NCI-H526 (cell line): ENCODE measurements at places on chromosomes 1 and 21.
A peak's percentile ranks its signal among the peaks of the same experiment; 100 is the strongest.

- no peak for DNase-seq
Measured at GRCh38 chr1:162302306-162303003, 74.2 kb downstream of the SPATA46 start.

- DNase-seq, result no peak
Measured at GRCh38 chr1:48556186-48556850, 84.3 kb upstream of the SPATA6 start.

DNA sequence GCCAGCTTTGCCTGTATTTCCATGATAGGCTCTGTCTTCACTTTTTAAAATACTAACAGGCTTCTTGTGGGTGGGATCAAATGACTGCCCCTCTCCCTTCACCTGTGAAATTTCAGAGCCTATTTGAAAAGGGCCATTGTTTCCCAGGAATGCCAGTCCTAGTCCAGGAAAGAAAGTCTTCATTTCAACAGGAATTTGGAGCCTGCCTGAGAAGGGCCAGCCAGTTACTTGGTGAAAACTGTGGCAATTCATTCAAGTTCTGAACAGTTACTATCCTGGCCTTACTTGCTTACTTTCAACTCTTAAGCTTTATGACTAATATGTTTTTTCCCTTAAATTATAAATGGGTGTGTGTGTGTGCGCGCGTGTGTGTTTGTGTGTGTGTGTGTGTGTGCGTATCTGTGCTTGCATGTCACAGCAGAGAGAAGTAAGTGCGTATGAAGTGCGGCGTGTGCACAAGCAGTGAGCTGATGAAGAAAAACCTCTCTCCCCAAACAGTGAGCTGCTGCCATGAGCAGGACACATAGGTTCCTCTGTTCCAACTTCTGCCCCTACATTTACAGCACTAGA, 67.5 kb upstream of the RNPC3 start:
- DNase-seq, result peak; percentile 91

DNA sequence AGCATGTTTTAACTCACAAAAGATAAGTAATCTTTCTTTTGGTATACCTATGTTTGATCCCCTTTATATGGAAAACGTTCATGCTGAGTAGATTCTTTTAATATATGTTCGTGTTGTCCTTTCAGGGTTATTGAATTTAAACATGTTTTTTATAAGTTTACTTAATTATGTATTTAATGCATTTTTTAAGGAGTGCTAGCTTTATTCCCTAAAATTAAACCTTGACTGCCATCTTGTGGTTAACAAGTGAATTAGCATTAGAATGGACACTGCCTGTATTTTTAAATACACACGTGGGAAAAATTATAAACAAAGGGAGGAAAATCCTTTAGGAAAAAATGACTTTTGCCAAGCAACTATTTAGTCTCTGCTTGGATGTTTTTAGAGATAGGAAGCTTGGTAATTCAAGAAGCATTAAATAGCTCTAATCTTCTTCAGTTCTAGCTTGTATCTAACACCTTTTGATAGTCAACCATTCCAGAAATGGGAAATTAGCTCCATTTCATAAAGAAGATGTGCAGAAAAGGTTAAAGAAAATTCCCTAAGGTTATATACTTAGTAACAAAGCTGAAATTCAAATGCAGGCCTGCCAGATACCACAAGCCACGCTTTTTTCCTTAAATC, 43.0 kb downstream of the UBE2U start:
- DNase-seq, result peak; percentile 51

DNA sequence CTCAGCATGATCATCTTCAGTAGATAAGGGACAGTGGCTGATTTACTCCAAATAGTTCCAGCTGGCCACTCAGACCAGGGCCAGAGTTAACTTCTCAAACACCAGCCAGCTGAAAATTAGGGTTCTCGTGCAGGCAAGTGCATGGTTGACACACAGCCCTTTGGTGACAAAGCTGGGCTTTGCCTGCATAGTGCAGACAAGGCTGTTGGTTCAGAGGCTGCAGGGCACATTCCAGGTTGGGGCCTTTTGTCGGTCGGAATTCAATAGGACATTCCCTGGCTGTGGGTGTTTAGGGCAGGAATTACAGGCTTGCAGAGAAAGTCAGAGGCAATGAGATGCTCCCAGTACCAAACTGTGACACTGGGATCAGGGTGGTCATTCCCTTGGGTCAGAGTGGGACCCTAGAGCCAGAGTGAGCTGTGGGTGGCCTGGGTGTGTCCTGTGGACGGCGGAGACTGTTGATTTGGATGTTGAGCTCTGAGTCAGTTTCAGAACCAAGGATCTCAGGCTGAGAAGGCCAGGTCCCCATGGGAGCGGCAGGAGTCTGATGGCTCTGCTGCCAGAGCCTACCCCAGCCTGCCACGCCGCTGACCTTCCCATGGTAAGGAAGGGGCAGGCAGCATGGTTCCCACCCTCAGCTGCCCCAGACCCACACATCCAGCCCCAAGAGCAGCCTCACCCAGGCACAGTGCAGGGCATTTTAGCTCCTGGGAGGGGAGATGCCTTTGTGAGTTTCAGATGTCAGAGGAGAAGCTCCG, 56.2 kb downstream of the STUM start:
- no peak for DNase-seq
